ENCODE measurements at places on chromosomes 4 and X. TPM values are rescaled to one million over a fixed set of nuclear protein-coding genes. Genes with fewer than 3 reads are reported as not detected.

Gene ACOT9
- 32.4 TPM for total RNA-seq

GRCh38 chr4:20698382-20698781 is 1.9 kb upstream of the PACRGL start:
- no peaks in the 10 kb centered on the region for H3K27me3 ChIP-seq
- DNase-seq, result no peak
- H3K36me3 ChIP-seq, result no peaks in the 10 kb centered on the region
- no peak overlapping the region for H3K27ac ChIP-seq

- no peak for DNase-seq
- H3K36me3 ChIP-seq, result no peaks in the 10 kb centered on the region
- H3K4me3 ChIP-seq, result no peak overlapping the region
Measured at GRCh38 chr4:177041356-177041755, 248.6 kb upstream of the VEGFC start.

GRCh38 chr4:42398171-42398870 is 1.0 kb downstream of the SHISA3 start:
- H3K27ac ChIP-seq, result no peak overlapping the region
- H3K4me3 ChIP-seq, result peak overlapping the region; percentile 61
- peak; percentile 77 for DNase-seq
- no peaks in the 10 kb centered on the region for H3K36me3 ChIP-seq
- H3K27me3 ChIP-seq, result peaks cover 85% of the 10 kb centered on the region
- H3K4me1 ChIP-seq, result peaks cover 17% of the 10 kb centered on the region

Measured in neural progenitor cell (in vitro differentiated cells).